Activated CD8-positive, alpha-beta memory T cell treated with anti-CD3 and anti-CD28 coated beads, Interleukin-2, amount 10 ng/mL, durations not matched to agents 7 days and 5 days (primary cell): ENCODE measurements at places on chromosomes 2 and 18. TPM values are rescaled to one million over a fixed set of nuclear protein-coding genes. Genes with fewer than 3 reads are reported as not detected.

Gene GTF3C2
- 54.6 TPM for total RNA-seq

Gene CCDC85A
- total RNA-seq = not detected

Gene SLC40A1
- 0.47 TPM for total RNA-seq

Gene TUBA3E
- total RNA-seq = not detected

Gene LBX2
- total RNA-seq = 1.3 TPM

Gene CAPN14
- total RNA-seq = 0.26 TPM

Gene KLHL29
- total RNA-seq = 0.12 TPM

Gene ESPNL
- not detected for total RNA-seq

Gene TUBA3D
- not detected for total RNA-seq

Gene ZNF804A
- not detected for total RNA-seq

Gene PPP3R1
- total RNA-seq = 58.6 TPM

Gene EGR4
- 0.09 TPM for total RNA-seq

Gene NYAP2
- total RNA-seq = not detected

Gene ALKAL2
- total RNA-seq = not detected

Gene ABHD1
- 0.21 TPM for total RNA-seq

Gene DAPL1
- total RNA-seq = not detected

Gene GFPT1
- 22.8 TPM for total RNA-seq

Gene NT5C1B
- not detected for total RNA-seq
